ENCODE measurements at places on chromosomes 13 and 19. TPM values are rescaled to one million over a fixed set of nuclear protein-coding genes. Genes with fewer than 3 reads are reported as not detected.

DNA sequence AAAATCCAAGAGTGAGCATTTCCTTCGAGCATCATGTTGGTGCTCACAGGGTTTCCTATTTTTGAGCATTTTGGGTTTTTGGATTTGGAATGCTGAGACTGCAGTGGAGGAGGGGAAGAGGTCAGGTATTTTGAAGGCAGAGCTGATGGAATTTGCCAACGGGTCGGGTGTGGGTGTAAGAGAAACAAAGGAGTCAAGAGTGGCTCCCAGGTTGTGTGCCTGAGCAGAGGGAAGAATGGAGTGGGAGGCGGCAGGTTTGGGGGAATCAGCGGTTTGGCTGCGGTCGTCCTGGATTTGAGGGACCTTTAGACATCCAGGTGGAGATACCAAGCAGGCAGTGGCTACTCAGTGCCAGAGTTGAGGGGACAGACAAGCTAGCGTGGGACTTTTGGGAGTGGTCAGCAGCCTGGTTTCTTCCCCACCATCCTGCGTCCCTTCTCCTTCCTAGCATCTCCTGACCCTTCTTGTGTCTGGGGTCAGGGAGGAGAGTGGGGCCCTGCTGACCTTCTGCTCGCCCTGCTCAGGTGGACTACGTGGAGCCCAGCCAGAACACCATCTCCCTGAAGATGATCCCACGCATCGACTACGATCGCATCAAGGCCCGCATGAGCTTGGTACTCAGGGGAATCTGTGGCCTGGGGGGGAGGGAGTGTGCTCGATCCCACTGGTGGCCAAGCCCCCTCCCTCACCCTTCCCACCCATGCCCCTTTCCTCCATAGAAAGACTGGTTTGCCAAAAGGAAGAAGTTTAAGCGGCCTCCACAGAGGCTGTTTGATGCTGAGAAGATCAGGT lies 14.5 kb upstream of the TIMM50 start:
- DNase-seq = no peak

GRCh38 chr19:55223291-55224037 lies 5.1 kb downstream of the TMEM86B start:
- no peak for DNase-seq

DNA sequence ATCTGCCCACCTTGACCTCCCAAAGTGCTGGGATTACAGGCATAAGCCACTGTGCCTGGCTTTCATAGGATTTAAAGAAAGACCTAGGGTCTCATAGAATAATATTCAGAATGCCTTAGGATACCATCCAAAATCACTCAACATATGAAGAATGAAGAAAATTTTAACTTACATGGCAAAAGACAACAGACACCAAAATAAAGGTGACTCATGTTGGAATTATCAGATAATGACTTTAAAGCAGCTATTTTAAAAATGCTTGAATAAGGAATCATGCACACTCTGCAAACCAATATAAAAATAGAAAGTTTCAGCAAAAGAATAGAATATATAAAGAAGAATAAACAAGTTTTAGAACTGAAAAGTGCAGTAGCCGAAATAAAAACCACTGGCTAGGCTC lies 29.3 kb downstream of the ZNF566 start:
- DNase-seq = no peak

DNA sequence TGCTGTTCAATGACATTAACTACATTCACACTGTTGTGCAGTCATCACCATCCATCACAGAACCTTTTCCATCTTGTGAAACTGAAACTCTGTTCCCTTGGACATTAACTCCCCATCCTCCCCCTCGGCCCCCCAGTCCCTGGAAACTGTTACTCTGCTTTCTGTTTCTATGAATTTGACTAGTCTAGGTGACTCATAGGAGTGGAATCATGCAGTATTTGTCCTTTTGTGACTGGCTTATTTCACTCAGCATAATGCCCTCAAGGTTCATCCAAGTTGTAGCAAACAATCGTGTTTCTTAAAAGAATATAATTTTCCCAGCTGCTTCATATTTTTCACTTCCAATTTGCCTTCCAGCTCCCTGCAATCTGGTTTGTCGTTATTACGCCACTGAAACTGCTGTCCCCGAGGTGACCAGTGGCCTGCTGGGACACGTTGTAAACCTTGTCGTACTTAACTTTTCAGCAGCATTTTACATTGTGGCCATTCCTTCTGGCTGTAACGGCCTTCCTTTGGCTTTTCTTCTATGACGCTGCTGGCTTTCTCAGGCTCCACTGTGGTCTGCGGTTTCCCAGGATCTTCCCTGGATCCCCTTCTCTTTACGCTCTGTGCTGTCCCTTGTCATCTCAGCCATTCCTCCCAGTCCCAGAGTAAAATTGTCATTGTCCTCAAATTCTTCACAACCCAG lies 74.0 kb downstream of the DHRS12 start:
- no peak for DNase-seq

DNA sequence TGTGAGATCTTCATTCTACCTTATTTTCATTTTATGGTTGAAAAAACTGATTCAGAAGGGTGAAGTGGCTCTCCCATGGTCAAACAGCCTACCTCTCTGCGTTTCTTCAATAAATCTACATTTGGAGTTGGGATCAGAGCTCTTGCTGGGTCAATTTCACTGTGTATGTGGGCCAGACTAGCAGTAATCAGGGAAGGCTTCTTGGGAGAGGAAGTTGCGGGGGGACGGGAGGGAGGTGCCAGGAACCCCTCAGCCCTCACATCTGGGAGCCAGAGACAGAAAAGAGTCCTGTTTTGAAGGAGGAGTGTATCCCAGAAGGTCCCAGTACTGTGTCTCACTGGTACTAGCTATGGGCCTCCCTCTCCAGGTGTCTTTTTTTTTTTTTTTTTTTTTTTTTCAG lies 934 bp downstream of the KXD1 start:
- DNase-seq = no peak

DNA sequence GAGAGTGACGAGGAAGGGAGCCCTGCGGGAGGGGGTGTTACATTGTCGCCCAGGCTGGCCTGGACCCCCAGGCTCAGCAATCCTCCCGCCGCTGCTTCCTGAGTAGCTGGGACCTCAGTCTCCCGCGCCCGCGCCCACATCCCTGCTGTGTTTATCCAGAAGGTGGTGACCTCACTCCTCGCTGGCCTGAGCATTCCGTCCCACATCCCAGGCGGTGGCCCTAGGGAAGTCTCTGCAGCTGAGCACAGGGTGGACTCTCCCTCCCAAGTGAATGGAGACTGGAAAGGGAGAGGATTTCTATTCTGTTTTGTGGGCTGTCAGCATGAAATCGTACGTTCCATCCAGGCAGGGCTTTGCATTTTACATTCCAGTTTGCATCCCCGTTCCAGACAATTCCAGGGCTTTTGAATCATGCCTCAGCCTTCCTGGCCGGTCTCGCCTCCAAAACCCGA lies 401 bp upstream of the ZNF765 start:
- peak; percentile 36 for DNase-seq

DNA sequence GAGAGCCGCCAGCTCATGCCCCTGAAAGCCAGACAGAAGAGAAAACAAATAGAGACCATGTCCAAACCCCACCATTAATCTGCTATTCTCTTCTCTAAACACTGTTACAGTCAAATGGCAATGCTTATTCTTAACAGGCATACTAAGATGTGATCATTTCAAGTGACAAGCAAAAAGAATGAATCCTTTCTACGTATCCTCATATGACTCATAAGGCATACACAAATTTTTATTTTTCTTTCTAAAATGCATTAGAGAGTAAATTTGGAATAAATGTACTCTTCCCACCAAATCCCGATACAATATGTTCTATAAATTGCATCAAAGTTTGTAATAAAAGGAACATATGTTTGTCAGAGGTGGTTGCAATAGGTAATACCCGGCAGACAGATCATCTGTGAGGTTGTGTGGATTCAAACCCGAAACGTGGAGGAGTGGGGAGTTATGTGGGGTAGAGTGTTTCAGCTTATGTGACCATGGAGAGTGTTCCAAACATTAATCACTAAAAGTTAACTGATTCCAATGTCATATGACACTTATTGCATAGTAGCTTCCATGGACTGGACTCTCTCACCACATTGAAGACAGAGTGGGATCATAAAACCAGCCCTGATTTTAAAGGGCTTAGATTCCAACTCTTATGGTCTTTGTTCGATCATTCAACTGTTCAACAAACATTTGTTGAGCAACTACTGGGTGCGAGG lies 213.1 kb downstream of the DCLK1 start:
- no peak for DNase-seq

DNA sequence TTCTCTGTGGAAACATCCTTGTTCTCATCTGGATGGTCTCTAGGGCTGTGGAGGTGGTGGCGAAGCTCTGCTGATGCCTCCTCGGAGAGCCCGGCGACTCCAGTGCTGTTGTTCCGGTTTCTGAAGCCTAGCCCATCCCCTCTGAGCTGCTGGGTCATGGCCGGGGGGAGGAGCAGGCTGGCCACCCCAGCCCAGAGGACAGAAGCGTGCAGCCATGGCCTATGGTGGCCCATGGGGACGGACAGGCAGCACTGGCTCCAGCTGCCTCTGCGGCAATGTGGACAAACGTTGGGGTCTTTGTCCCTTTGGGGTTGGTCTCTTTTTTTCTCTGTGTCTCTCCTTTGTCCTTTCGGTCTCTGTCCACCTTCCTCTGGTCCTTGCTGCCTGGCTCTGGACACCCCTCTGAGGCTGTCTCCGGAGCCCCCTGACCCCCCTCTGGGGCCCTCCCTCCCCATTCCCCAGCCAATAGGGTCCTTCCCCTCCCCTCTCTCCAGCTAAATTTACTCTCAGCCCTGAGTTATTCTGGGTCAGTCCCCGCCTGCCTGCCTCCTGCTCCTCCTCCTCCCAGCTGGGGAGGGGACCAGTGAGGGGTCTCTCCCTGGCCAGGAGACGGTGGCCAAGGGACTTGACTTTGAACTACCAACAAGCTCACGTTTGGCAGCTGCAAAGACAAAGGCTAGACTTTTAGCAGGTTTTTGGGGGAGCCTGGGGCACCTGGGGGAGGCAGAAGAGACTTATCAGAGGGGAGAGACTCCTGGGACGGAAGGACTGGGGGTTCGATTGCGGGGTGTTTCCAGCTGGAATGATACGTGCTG lies at the start of gene HRC:
TSS of gene HRC (minus strand) at position 392 of the 815 bp plus-strand sequence. CDS start at position 233, 159 bp downstream.
- DNase-seq = no peak

DNA sequence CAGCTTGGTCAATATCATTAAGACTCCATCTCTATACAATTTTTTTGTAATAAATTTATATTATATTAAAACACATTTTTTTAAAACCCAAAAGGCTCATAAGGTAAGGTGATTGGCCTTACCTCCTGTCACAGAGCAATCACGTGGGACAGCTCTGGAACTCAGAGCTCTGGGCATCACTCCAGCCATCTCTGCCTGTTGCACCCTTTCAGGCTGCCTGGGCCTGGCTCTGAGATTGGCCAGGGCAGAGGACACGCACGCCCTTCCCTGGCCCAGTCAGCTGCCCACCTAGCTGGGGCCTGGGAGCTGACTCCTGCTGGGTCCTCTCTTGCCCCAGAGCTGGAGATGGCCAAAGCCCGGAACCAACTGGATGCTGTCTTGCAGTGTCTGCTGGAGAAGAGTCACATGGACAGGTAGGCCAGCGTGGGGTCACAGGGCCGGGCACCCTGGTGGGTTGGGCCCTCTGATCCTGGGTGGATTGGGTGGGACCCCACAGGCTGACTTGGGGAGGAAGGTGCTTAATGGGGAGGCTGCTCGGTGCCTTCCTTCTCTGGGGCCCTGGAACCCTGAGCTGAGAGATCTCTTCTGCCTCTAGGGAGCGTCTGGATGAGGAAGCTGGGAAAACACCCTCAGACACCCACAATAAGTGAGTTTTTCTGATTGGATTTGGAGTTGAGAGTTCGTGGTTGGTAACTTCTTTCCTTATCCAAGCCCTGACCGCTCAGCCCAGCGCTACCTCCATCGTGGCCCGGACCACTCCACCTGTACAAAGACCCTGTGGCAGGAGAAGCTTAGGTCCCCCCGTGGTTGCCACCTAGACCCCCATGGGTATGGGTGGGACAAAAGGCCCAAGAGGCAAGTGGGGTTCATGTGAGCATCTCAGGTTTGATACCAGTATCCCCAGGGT lies 3.7 kb downstream of the LIN37 start:
- no peak for DNase-seq

DNA sequence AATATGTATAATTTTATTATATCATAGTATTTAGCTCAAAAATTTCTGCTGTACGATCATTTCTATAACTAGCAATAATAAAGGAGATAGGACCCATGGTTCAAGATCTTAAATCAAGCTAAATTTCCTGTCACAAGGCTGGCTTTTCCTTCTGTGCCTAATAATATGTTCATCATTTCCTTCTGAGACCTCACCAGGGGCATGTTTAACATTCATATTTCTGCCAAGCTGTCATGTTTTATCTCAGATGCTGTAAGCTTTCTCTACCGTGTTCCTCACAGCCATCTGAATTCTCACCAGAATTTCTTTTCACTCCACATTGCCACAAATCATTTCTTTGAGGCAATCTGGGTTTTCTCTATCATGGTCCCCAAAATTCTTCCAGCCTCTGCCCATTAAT lies 482.3 kb upstream of the SGCG start:
- DNase-seq = no peak

- no peak for DNase-seq
Observed at GRCh38 chr19:38588041-38588440, 29.7 kb downstream of the MAP4K1 start.

DNA sequence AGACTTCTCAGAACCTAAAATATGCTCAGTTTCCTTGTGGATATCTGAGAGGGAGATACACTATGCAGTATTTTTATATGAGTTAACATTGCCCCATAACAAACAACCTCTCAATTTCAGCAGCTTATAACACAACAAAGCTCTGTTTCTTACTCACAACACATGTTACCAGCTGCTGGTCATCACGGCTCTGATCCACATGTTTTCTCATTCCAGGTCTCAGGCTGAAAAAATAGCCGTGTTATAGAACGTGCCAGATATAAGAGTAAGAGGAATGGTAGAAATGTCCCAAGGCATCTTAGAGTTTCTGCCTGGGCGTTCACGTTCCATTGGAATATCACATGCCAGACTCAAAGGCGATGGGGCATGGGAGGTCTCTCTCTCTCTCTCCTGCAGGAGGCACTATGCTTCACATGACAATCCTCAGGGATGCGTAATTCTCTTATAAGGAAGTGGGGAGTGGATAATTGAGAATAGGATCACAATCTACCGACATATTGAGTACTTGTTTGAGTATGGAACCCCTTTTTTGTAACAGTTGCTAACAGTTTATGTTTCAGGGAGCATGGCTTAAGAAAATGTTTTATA lies 246.6 kb downstream of the NHLRC3 start:
- no peak for DNase-seq

DNA sequence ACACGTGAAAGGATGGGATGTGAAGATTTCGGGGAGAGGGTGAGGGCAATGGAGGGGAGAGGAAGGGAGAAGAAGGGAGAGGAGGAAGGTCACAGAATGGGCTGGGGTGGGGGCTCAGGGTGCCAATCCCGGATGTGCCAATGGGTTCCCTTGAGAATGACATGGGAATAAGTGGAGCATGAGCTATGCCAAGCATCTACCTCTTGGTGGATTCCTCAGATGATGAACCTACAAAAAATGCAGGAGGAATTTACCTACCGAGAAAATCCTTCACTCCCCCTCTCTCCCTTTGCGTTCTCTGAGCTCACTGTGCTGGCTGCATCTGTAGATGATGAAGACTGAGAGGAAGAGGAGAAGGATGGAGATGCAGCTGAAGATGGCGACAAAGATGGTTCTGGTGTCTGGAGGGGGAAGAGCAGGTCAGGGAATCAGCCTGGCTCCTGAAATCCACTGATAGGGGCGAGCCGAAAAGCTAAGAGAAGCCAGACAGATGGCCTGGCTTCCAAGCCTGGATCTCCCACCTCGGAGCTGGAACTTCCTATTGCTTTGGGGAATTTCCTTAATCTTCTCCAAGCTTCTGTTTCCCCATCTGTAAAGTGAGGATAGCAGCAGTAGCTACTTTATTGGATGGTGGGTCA lies 21.6 kb downstream of the VSTM1 start:
- DNase-seq = no peak

ZNF546 gene
- polyA plus RNA-seq = 6.0 TPM

NKPD1 gene
- 0.10 TPM for polyA plus RNA-seq

CARS2 gene
- 63.5 TPM for polyA plus RNA-seq

UGGT2 gene
- polyA plus RNA-seq = 39.3 TPM

SLC7A10 gene
- polyA plus RNA-seq = 0.54 TPM

Data from right renal pelvis (tissue), 4 donors.